ENCODE measurements at places on chromosomes 3 and 15.
A peak's percentile ranks its signal among the peaks of the same experiment; 100 is the strongest.

GRCh38 chr3:150299201-150299600 is 108.9 kb upstream of the TSC22D2 start:
- no peak for DNase-seq

DNA sequence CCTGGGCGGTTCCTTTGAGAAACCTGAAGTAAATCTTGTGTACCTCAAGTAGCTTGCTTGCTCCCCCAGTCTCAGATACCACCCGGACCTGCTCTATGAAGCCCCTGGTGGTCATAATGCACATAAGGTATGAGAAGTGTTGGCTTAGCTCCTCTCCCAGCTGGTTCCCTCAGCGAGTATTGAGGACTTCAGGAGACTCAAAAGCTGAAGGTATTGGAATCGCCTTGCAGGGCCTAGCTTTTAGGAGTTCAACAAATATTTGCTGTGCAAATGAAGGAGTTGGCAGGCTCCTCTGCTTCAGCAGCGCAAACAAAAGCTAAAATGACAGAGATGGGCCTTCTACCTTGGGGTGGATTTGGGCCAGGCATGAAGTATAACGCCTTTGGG is 1.7 kb downstream of the CMTM8 start:
- no peak for DNase-seq

- peak; percentile 83 for DNase-seq
Measured at GRCh38 chr15:40694688-40695468, at the start of gene RAD51. Gene RAD51, plus strand, starts transcription at chr15:40695174. Its CDS starts 3,585 bp downstream, at chr15:40698759.

DNA sequence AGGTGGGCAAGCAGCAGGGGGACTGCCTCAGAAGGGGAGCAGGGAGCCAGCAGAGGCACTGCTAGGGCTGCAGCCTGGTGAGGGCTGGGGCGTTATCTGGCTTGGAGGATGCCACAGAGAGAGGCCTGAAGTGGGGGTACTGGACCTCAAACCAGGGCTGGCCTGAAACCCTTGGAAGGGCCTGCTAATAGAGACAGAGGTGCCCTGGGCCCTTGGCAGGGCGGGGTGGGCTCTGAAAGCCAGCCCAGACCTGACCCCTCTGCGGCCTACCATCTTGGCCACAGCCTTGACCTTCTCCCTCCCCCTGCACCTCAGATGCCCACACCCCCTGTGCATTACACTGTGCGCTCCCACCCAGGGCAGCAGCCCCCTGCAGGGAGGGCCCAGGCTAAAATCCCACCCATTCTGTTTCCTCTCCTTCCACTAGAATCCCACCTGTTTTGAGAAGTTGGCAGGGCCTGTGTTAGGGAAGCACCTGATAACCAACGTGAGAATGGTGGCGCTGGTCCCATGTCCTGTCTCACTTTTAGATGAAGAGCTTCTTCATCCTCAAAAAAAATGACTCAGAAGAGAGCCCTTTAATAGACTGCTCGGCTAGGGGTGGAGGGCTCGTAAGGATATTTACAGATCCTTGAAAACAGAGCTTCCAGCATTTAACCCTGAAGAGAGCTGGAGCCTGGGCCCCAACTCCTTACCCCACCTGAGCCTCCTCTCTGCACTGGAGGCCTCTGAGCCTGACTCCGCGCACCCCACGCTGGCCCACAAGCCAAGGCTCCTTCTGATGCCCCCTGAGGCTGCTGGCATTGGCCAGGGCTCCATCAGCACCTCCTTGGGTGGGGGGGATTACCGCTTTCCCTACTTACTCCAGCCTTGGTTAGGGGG is 29.8 kb downstream of the LOXL1 start:
- no peak for DNase-seq

DNA sequence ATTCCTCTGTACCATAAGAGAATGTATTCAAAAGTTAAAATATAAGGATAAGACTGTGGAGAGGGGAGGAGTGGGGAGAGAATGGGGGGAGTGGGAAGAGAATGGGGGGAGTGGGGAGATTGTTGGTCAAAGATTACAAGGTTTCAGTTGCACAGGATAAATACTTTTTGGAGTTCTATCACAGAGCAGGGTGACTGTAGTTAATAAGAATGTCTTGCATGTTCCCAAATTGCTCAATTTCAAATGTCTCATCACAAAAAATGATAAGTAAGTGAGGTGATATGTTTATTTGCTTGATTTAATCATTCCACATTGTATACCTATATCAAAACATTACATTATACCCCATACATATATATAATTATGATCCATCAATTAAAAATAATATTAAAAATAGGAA is 23.0 kb upstream of the MEF2A start:
- DNase-seq: no peak

DNA sequence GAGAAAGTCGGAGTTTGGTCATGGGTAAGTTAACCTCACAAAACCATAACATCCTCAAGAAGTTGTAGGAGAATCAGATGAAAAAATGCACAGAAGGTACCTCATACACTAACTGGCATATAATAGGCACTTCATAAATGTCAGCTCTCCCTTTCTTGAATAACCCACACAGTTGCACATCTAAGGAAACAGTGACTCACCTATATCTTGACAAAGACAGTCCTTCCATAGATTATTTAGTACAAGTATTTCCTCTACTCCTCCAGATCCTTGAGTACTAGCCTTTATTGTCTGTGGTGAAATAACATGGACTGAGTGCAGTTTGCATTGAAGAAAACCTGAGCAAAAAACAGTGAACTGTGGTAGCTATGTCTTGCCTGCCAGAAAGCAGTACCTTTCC is 46.6 kb downstream of the MAGI1 start:
- DNase-seq: no peak

DNA sequence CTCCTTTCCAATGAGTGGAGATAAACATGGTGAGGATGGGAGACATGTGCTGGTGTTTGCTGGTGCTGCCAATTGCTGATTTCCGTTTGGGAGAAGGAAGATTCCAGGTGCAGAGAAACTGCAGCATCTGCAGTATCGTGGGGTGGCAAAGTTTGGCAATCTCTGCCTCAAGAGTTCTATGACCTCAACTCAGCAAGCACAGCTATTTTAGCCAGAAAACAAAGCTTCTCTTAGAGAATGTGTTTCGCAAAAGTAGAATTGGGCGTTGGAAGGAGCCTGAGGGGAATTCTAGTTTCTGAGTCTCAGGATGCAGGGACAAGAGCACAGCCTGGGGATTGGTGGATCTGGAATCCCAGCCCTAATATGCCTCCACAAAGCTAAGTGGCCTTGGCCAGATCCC is 18.2 kb upstream of the SHC4 start:
- no peak for DNase-seq

DNA sequence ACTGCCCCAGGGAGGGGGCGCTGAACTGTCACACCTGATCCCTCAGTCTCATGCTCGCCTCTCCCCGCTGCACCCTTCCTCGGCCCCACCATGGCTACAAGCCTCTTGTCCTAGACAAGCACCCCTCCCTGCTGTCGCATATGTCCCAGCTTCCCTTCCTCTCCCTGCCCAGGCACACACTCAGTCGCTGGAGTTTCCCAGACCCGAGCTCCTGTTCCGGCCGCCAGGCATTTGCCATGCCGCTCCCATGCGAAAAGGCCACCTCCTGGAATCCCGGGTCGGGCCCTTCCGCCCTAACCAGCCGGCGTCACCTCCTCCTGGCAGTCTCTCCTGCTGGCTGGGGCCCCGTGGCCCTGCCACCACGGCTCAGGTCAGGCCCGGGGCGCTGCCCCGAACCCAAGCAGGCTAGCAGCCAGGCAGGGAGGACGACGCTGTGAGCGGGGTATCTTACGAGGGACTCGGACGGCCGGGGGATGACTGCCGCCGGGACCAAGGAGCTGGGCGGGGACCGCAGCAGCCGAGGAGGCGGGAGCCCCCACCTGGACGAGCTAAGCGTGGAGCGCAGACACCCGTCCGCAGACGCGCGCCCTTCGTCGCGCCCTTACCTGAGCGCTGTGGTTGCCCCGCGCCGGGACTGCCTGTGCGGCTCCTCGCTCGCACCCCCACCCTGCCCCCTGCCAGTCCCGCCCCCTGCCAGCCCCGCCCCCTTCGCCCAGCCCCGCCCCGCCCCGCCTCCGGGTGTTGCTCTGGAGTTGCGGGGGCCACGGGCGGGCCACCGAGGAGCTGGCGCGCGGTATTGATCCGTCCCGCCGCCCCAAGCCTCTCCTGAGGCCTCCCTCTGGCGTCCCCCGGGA is at the start of gene ALS2CL:
Gene ALS2CL, minus strand, starts transcription at position 642 of the 854 bp plus-strand sequence. CDS start 4,239 bp downstream, outside the sequence.
- no peak for DNase-seq

DNA sequence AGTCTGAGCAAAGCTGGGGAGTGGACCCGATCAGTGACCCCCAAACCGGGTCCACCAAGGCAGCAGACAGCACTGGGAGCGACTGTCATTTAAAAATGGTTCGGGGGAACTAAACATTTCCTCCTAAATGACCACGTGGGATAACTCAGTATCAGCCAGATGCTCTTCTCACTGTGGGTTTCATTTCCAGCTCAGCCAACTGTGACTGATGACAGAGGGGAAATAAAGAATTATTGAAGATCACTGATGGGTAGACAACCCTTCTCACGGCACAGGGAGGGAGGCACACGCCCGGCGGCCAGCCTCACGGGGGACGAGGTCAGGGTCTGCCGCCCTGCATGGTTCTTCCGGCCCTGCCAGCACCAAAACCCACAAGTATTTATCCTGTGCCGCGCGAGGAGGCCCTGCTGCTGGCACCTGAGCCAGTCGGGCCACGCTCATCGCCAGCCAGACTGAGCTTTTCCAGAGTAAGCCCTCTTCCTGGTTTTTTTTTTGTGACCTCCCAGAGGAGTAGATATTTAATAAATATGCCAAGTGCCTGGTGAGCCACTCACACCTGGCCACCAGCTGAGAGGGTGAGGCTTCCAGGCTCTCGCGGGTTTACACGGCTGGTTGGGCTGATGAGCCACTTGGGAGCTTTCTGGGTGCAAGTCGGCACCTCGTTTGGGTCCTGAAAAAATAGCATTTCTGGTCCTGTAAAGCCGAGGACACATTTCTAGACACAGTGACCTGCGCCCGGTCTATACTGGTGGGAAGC is 6.2 kb downstream of the MELTF start:
- no peak for DNase-seq

GRCh38 chr3:8886546-8886945 is 76.7 kb downstream of the RAD18 start:
- no peak for DNase-seq

GRCh38 chr3:40207796-40208195 is 101.7 kb upstream of the EIF1B start:
- no peak for DNase-seq

DNA sequence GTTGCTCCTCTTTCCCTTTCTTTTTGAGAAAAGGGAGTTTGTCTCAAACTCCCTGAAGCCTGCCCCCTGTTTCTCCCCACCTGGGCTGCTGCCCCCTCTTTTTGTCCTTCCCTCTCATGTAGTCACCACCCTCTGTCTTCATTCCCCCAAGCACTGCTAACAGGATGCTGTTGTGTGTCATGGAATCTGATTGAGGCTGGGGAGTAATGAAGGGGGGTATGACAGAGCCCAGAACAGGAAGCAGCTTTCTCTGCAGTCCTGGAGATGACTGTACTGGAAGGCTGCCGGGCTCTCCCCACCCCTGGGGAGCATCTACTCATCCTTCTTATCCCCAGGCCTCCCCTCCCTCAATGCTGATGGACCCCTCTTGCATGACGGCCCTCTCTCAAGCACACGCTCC is 181.6 kb downstream of the ABHD5 start:
- no peak for DNase-seq

GRCh38 chr3:117837391-117837790 is 1127.8 kb downstream of the TUSC7 start:
- DNase-seq: no peak

DNA sequence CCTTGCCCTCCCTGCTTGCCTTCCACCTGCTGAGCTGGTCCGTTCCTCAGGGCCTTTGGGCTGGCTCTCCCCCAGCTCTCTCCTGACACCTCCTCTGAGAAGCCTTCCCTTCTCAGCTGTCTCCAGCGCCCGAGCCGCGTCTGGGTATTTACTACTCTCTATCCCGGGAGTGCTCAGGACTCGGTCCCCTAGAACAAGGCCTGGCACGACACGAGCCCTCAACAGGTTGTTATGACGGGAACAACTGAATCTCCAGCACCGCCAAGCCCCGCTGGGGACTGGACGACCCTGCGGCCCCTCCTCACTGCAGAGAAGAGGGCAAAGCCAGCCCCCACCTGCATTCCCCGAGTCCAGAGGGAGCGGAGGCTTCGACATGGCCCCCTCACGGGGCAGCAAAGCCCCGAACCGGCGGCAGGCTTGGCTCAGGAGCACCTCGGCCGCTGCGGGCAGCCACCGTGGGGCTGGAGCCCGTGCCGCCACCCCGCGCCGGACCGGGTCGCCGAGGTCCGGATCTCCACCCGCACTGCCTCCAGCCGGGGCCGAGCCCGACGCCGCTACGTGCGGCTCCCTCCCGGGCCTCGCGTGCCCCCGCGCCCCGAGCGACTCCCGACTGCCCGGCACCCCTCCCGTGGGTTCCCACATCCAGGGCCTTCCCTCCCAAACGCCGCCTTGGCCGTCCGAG is 792 bp downstream of the TPRA1 start:
- DNase-seq: no peak

DNA sequence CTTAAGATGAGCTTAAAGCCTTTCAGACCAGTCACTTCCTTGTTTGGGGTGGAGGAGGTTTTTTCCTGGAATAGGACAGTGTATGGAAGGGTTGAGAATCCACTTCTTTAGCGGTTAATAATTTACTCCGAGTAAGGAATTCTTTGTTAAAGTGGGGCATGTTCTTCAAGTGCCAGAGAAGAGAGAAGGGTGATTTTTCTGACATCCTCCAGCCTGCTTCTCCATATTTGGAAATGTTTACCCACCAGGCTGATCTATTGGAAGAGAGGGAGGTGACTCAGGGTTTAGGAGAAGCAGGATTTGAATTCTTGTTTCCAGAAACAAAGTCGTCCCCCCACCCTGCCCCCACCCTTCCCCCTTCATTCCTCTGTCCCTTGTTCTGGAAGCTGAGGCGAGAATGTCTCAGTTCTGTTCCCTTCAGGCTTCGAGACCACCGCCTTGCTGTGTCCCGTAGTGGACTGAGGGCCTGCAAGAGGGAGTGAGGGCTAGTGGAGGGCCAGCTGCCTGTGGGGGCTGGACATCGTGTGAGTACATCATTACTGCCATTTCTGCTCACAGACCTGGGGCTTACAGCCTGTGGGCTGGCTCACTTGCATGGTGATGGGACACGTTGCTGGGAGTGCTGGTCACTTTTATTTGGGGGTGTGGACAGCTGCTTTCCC is 58.5 kb downstream of the LPP start:
- DNase-seq: no peak

- DNase-seq: no peak
Measured at GRCh38 chr3:128313935-128314334, 152.8 kb downstream of the DNAJB8 start.

DNA sequence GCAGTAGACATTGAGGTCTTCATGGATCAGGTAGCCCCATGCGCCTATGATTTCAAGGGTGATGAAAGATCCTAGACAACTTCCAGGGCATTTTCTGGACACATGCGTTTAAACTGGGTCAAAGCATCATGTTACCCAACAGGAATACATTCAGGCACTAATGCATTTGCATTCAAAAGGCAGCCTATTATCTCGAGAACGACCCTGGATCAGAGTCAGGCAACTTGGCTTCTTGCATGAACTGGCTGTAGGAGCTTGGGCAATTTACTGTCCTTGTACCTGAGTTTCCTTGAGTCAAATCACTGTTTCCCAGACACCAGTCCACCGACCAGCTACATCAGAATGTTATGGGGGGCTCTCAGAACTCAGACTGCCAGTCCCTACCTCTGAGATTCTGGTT is 51.5 kb upstream of the CHST2 start:
- no peak for DNase-seq
